ENCODE measurements at places on chromosomes 3 and 15. TPM values are rescaled to one million over a fixed set of nuclear protein-coding genes. Genes with fewer than 3 reads are reported as not detected.

The AMIGO3 gene
- 0.28 TPM for total RNA-seq

The MPI gene
- 82.8 TPM for total RNA-seq

The KLHL40 gene
- total RNA-seq = not detected

The SNX4 gene
- total RNA-seq = 29.3 TPM

The CSPG5 gene
- total RNA-seq = 0.30 TPM

The DYNLT2B gene
- total RNA-seq = 21.1 TPM

- peaks cover 58% of the 10 kb centered on the region for H3K4me1 ChIP-seq
- H3K4me3 ChIP-seq = peak overlapping the region; percentile 88
- H3K36me3 ChIP-seq = peaks cover 44% of the 10 kb centered on the region
- H3K27me3 ChIP-seq = no peaks in the 10 kb centered on the region
- DNase-seq = peak; percentile 33
- H3K27ac ChIP-seq = peak overlapping the region; percentile 92
Measured at GRCh38 chr3:42590989-42591756, 513 bp downstream of the SS18L2 start.

GRCh38 chr3:14793858-14794234, 24.9 kb upstream of the FGD5 start:
- DNase-seq = no peak
- peaks cover 26% of the 10 kb centered on the region for H3K27me3 ChIP-seq
- H3K27ac ChIP-seq = no peak overlapping the region
- H3K36me3 ChIP-seq = no peaks in the 10 kb centered on the region
- H3K4me3 ChIP-seq = no peak overlapping the region
- H3K4me1 ChIP-seq = peaks cover 2% of the 10 kb centered on the region

GRCh38 chr15:81813215-81813614, 232.6 kb downstream of the MEX3B start:
- H3K27me3 ChIP-seq = no peaks in the 10 kb centered on the region
- no peak overlapping the region for H3K4me3 ChIP-seq

DNA sequence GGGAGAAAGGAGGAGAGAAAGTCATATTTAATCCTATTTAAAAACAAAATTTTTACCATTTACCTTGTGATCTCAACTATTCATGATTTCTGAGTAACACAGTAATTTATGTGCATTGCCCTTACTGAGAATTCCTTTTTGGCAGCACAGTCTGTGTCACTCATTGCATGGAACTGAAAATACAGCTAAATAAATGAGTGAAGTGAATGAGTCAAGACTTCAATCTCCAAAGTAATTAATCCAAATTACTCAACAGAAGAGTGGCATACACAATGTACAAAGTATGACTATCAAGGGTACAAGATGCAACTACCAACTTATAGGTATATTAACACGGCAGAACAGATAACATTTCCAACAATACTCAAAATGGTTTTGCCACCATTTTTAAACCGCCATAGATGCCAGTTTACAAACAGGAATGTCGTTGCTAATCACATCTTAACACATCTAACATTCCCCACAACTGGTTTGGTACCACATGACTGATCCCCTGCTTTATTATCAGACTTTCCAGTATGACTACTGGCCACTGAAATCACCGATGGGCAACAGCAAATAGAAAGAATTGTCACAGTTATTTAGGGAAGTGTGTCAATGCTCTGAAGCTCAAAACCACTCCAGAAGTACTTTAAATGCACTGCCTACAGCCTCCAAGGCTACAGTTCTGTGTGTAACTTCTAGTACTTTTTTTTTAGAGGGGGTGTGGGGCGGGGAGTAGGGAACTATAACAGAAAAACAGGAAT, 410.4 kb downstream of the SHQ1 start:
- H3K4me3 ChIP-seq = no peak overlapping the region
- H3K36me3 ChIP-seq = peaks cover 61% of the 10 kb centered on the region
- DNase-seq = no peak
- H3K27me3 ChIP-seq = no peaks in the 10 kb centered on the region
- peaks cover 72% of the 10 kb centered on the region for H3K4me1 ChIP-seq

DNA sequence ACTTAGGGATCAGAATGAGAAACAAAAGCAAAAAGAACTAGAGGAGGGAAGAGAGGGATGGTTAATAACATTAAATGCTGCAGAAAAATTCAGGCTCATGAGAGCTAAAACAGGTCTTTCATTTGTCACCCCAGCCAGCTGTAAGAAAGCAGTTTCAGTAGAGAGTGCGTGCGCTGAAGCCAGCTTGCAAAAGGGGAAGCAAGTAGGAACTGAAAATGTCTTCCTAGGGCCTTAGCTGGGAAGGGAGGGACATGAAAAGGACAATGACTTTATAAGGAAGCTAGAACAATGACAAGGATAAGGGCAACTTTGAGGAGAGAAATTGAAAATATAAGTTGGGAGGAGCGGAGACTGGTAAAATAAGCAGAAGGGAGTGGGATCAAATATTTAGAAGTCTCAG, 3.1 kb downstream of the CIAO2A start:
- H3K36me3 ChIP-seq = peaks cover 49% of the 10 kb centered on the region
- no peak overlapping the region for H3K27ac ChIP-seq

GRCh38 chr3:189288348-189289235, 116.8 kb downstream of the TPRG1 start:
- H3K27me3 ChIP-seq = no peaks in the 10 kb centered on the region
- peaks cover 32% of the 10 kb centered on the region for H3K4me1 ChIP-seq
- no peak overlapping the region for H3K4me3 ChIP-seq
- H3K27ac ChIP-seq = peak overlapping the region; percentile 45
- H3K36me3 ChIP-seq = no peaks in the 10 kb centered on the region

DNA sequence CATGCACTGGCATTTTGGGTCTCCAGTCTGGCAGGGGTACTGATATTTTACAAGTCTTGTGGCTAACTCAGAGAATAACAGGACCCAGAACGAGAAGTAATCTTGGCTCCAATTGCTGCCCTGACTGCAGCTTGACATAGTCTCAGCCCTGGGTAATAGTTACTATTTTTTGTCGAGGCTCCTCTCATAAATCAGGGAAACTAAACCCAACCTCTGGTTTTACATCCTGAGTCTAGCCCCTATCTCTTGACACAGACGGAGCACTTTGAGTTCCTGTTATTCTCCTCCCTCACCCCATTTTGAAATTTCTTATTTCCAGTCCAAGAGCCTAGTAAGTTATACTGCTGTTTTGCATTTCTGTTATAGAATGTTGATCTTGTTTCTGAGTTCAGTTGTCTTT, 276.1 kb upstream of the GOLIM4 start:
- no peaks in the 10 kb centered on the region for H3K4me1 ChIP-seq
- DNase-seq = no peak
- no peak overlapping the region for H3K4me3 ChIP-seq
- H3K36me3 ChIP-seq = no peaks in the 10 kb centered on the region

DNA sequence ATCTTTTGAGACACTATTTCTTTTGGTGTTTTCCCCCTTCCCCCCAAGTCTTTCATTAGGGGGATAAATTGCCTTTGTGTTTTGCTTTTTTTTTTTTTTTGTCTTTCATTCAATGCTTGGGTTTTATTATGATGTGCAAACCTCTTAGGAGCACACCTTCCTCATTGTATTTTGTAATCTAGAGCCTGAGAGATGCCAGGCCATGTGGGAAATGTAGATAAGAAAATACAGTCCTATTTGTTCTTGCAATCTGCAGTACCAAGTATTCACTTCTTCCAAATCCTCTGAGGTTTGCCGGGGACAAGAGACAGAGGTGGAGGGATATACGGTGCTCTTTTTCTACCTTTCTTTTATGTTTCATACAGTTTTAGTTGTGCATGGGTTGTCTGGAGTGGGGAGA, 66.7 kb downstream of the LARS2 start:
- DNase-seq = no peak
- H3K4me1 ChIP-seq = no peaks in the 10 kb centered on the region
- H3K4me3 ChIP-seq = no peak overlapping the region
- no peaks in the 10 kb centered on the region for H3K27me3 ChIP-seq
- no peak overlapping the region for H3K27ac ChIP-seq
- H3K36me3 ChIP-seq = peaks cover 30% of the 10 kb centered on the region

DNA sequence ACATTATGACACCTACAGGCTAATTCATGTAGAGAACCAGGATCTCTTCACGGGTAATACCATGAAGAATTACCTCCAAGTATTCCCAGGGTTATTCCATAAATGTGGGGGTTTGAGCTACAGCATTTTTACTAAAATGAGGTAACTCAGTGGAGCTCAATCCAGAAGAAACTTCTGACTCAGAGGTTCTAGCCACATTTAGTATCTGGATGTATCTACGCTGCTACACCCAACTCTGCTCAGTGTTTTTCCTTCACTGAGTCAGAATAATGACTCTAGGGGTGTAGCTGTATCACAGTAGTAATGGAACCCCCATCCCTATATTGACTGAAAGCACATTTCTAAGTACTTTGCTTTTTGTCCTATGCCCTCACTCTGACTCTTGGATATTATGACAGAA, 52.4 kb downstream of the COPS2 start:
- DNase-seq = no peak
- H3K4me1 ChIP-seq = no peaks in the 10 kb centered on the region
- H3K4me3 ChIP-seq = no peak overlapping the region

GRCh38 chr15:61605343-61605742, 376.2 kb upstream of the RORA start:
- no peaks in the 10 kb centered on the region for H3K36me3 ChIP-seq
- no peak overlapping the region for H3K27ac ChIP-seq
- H3K27me3 ChIP-seq = peaks cover 5% of the 10 kb centered on the region
- no peaks in the 10 kb centered on the region for H3K4me1 ChIP-seq
